Activated CD4-positive, alpha-beta T cell treated with anti-CD3 and anti-CD28 coated beads for 36 hours (primary cell): ENCODE measurements at places on chromosomes 1 and 21. TPM values are rescaled to one million over a fixed set of nuclear protein-coding genes. Genes with fewer than 3 reads are reported as not detected.

DNA sequence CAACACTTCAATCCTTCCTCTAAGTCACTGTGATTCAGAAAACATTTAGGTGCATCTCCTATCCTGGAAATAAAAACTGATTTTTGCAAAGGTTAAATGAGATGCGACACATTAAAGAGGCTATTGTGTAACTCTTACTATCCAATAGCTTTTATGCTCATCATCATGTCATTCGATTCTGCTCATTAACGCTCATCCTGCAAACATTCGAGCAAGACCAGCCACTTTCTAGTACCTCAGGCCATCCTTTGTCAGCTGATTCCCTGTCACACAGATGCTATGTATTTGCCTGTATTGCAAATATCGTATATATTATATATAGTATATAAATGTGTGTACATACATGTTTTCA lies 131.6 kb downstream of the TLR5 start:
- H3K36me3 ChIP-seq, result no peaks in the 10 kb centered on the region
- no peak overlapping the region for H3K27ac ChIP-seq
- H3K4me1 ChIP-seq, result no peaks in the 10 kb centered on the region
- H3K27me3 ChIP-seq, result peaks cover 9% of the 10 kb centered on the region

The DEPDC1 gene
- total RNA-seq, result 15.9 TPM

DNA sequence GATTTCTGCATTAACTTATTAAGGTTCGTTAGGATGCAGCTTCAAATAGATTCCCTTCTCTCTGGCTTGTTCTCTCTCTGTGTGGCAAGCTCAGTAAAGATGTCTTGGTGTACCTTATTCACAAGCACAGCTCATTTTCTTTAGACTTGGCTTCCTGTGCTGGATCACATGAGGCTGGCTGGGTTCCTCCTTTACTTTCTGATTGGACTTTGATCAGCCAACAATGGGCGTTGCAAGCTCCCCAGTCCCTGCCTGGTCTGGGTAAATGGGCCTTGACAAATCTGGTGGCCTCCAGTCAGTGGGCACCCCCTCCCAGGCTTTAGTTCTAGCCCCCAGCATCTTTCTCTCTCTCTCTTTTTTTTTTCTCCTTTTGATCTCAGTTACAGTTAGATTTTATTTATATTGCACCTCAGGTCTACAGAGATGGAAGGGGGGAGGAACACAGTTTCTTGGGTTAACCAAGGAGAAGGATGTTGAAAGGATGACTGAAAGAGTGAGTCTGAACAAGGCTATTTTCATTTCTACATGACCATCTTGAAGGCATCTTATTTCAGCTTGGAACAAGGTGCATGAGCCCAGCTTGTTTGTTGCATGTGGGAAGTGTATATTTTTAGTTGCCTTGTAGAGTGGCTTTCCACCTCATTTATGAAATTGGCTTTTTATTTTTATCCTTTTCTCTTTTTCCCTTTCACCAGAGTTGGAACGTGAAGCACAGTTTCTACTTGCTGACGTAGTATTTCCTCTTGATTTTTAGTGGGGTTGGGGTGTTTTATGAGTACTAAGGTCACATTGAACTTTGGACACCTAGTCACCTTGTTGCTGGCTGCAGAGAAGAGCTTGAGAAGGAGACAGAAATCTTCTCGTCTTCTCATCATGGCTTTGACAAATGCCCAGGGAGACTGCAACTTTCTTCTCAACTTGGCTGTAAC lies 77.1 kb downstream of the PBX1 start:
- no peak overlapping the region for H3K27ac ChIP-seq
- no peaks in the 10 kb centered on the region for H3K4me1 ChIP-seq
- H3K36me3 ChIP-seq, result no peaks in the 10 kb centered on the region
- DNase-seq, result no peak
- H3K4me3 ChIP-seq, result no peak overlapping the region

The HJV gene
- not detected for total RNA-seq

GRCh38 chr1:36134505-36135329 lies 9.7 kb upstream of the COL8A2 start:
- peaks cover 4% of the 10 kb centered on the region for H3K4me1 ChIP-seq
- peak; percentile 71 for DNase-seq
- H3K4me3 ChIP-seq, result no peak overlapping the region
- peaks cover 9% of the 10 kb centered on the region for H3K36me3 ChIP-seq
- no peaks in the 10 kb centered on the region for H3K27me3 ChIP-seq

- no peak overlapping the region for H3K27ac ChIP-seq
- H3K36me3 ChIP-seq, result peaks cover 17% of the 10 kb centered on the region
- peaks cover 89% of the 10 kb centered on the region for H3K4me1 ChIP-seq
- H3K4me3 ChIP-seq, result no peak overlapping the region
These were observed 6.8 kb upstream of the SLAMF1 start for GRCh38 chr1:160653620-160654016.

DNA sequence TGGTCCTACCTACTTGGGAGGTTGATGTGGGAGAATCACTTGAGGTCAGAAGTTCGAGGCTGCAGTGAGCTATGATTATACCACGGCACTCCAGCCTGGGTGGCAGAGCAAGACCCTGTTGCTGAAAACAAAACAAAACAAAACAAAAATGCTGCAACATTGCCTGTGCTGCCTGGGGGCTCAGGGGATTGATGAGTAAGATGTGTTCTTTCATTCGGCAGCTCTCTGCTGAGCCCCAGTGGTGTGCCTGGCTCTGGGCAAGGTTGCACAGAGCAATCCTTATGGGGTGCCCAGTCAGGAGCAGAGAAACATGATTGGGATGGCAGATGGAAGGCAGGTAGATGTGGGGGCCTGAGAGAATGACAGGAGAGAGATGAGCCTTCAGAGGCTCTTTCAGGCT lies 28.6 kb upstream of the KDM4A start:
- no peak for DNase-seq
- no peak overlapping the region for H3K27ac ChIP-seq
- H3K4me1 ChIP-seq, result no peaks in the 10 kb centered on the region
- no peak overlapping the region for H3K4me3 ChIP-seq
- no peaks in the 10 kb centered on the region for H3K27me3 ChIP-seq

GRCh38 chr1:89347296-89347695 lies 16.6 kb upstream of the GBP6 start:
- no peaks in the 10 kb centered on the region for H3K36me3 ChIP-seq
- peaks cover 6% of the 10 kb centered on the region for H3K4me1 ChIP-seq
- no peak overlapping the region for H3K27ac ChIP-seq
- DNase-seq, result no peak
- no peak overlapping the region for H3K4me3 ChIP-seq

The RPTN gene
- not detected for total RNA-seq

DNA sequence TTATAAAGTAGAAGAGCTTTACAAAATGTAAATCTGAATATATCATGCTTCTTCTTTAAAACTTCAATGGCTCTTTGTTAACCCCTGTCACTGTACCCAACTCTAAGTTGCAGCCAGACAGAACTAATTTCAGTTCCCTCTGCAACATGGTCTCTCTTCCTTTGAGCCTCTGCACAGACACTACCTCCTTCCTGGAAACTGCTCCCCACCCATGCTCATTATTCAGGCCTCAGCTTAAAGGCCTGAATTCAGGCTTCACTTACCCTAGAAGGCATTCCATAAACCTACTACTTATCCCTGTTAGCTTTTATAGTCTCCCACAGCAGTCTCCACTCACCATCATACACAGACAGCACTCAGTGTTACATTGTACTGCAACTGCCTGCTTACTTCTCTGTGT lies 2.6 kb upstream of the EEIG2 start:
- H3K4me3 ChIP-seq, result no peak overlapping the region
- peaks cover 28% of the 10 kb centered on the region for H3K4me1 ChIP-seq
- H3K27ac ChIP-seq, result no peak overlapping the region
- no peaks in the 10 kb centered on the region for H3K36me3 ChIP-seq
- DNase-seq, result no peak

The STUM gene
- total RNA-seq, result not detected

GRCh38 chr1:159054427-159054826 lies 22.1 kb downstream of the AIM2 start:
- H3K27me3 ChIP-seq, result no peaks in the 10 kb centered on the region
- DNase-seq, result no peak
- peak overlapping the region; percentile 49 for H3K27ac ChIP-seq
- peaks cover 32% of the 10 kb centered on the region for H3K4me1 ChIP-seq
- peaks cover 77% of the 10 kb centered on the region for H3K36me3 ChIP-seq
- H3K4me3 ChIP-seq, result no peak overlapping the region

GRCh38 chr1:168439456-168440375 lies 104.1 kb downstream of the XCL2 start:
- DNase-seq, result peak; percentile 89
- no peaks in the 10 kb centered on the region for H3K27me3 ChIP-seq
- H3K4me3 ChIP-seq, result peak overlapping the region; percentile 42
- H3K27ac ChIP-seq, result no peak overlapping the region

DNA sequence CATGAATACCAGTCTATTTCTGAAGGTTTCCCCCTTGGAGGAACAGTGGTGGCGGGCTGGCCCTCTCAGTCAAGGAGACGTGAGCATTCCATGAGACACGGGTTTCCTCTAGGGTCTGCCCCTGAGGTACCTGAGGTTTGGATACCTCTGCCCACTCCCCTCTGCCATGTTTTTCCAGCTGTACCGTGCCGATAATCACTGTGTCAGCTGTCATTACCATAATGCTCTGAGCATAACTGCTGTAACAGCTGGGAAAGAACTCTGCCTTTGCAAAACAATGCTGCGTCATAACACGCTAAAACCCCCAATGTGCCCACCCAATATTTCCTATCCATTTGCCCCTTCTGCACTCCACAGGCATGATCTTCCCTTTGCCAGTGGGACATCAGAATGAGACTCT lies 425.1 kb downstream of the KIF26B start:
- H3K4me1 ChIP-seq, result peaks cover 2% of the 10 kb centered on the region
- H3K36me3 ChIP-seq, result no peaks in the 10 kb centered on the region
- peaks cover 6% of the 10 kb centered on the region for H3K27me3 ChIP-seq
- no peak for DNase-seq
- no peak overlapping the region for H3K27ac ChIP-seq
- H3K4me3 ChIP-seq, result no peak overlapping the region

- no peak overlapping the region for H3K4me3 ChIP-seq
- DNase-seq, result no peak
These were observed 265.9 kb upstream of the C1orf105 start for GRCh38 chr1:172154551-172154950.

DNA sequence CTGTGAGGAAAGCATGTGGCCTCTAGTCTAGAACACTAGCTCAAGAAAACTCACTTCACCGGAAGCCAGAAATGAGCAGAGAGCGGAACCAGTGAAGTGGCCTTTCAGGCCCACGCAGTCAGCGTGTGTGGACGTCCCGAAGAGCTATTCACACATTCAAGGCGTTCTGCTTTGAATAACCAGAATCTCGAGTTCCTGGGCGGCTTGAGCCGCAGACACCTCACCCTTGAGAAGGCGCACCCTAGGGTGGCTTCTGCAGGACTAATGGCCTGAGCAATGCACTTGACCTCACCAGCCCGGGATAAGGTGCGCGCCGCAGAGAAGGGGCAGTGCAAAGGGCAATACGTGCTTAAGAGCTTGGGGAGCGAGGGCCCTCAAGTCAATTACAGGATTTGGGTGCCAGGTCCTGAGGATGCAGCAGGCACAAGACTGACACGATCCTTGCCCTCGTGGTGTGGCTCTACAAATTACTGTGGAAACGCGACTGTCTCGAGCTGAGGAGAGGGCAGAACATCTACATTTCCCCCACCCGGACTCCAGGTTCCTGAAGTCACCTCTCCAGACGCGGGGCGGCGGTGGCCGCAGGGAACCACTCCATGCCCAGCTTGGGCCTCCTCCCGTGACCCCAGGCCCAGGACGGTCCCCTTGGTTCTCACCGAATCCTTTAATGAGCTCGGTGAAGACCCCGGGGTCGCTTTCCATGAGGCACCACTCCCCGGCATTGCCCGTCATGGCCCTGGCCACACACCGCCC lies 455 bp downstream of the UCHL5 start:
- no peaks in the 10 kb centered on the region for H3K27me3 ChIP-seq
- H3K4me3 ChIP-seq, result peak overlapping the region; percentile 90
- H3K27ac ChIP-seq, result peak overlapping the region; percentile 99
- H3K36me3 ChIP-seq, result peaks cover 49% of the 10 kb centered on the region
- peaks cover 48% of the 10 kb centered on the region for H3K4me1 ChIP-seq

- peaks cover 4% of the 10 kb centered on the region for H3K27me3 ChIP-seq
- H3K27ac ChIP-seq, result no peak overlapping the region
- peaks cover 3% of the 10 kb centered on the region for H3K4me1 ChIP-seq
- H3K4me3 ChIP-seq, result no peak overlapping the region
- no peak for DNase-seq
These were observed 102.6 kb downstream of the PTGS2 start for GRCh38 chr1:186577633-186578032.

DNA sequence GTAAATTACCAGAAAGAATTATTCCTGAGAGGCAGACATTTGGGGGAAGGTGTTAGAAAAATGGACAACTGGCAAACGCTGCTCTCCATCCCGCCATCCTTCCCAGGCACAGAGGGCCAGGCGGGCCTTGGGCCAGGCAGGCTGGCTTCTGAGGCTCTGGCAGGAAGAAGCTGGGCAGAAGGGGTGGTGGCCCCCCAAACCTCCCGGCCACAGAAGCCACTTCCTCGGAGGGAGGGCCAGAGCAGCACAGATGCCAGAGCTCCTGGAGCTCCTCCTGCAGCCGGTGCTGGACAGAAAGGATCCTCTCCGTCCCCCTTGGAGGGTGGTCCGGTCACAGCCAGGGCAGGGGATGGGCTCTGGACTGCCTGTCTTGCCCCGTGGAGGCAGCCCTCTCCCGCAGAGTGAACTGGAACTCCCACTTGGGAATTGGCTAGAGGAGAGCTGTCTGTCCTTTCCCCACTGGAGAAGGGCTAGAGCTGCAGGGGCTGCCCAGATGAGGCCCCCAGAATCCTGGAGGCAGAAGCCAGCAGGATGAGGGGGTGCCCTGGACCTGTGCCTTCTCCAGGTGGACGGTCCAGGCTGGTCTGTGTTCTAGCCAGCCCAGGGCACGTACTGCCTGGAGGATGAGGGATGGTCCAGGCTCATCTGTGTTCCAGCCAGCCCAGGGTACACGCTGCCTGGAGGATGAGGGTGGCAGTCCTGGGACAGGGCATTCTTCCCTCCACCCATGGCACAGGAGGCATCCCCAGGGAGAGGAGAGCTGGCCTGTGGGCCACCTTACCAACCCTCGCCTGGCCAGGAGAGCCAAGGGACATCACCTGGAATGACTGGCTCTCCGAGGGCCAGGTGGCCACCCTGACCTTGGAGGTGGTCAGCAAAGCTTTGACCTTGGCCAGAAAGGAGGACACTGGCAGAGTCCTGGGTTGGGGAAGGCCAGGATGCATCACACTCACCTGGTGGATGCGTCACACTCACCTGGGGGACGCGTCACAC lies 47.4 kb upstream of the ACTRT2 start:
- H3K36me3 ChIP-seq, result no peaks in the 10 kb centered on the region
- no peak overlapping the region for H3K4me3 ChIP-seq
- no peaks in the 10 kb centered on the region for H3K4me1 ChIP-seq
- no peak for DNase-seq

DNA sequence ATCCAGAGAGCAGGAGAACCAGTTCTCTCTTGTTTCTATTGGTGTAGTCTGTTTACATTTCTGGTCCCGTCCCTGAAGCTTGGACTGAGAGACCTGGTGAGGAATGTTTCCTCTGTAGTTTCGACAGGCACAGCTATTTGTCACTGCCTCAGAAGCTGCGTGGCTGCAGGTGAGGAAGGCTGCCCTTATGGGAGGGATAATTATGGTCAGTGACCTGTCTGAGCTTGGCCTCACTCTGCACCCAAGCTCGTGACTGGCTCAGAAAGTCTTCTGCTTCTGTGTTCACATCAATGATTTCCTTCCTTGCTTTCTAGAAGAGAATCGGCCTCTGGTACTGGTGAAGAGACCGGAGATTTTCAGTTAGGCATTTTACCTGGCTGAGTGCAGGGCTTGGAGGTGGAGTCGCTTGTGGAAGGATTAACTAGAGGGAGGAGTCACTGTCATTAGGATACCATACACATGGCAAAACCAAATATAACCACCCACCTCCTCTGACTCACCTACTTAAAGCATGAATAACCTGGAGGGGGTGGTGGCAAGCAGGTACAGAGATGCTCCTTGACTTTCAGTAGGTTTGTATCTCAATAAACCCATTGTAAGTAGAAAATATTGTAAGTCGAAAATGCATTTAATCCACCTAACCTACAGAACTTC lies 19.9 kb upstream of the WDR26 start:
- peaks cover 19% of the 10 kb centered on the region for H3K4me1 ChIP-seq
- no peak overlapping the region for H3K4me3 ChIP-seq
- no peaks in the 10 kb centered on the region for H3K27me3 ChIP-seq
- no peak overlapping the region for H3K27ac ChIP-seq
